Left hindlimb (tissue), 1 donor: ENCODE measurements at places on chromosomes 1 and 21.

DNA sequence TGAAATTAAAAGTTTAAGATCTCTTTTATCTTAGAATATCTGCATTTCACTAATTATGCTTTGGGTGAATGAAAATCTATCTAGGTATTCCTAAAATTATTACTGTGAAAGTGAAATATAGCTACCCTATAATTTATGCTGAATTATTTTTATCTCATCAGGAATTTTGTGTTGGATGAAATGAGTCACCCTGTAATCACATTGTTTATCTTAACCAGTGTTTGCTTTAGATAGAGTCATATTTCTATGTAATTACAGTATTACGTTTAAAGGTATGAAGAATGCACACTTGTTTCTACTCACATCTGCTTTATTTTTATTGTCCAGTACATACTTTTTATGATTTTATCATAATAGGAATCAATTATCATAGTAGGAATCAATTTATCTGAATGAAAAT, 249.2 kb downstream of the NCAM2 start:
- DNase-seq, result no peak

- DNase-seq, result no peak
These were observed 49.9 kb downstream of the ZMYM1 start for GRCh38 chr1:35129080-35129479.

GRCh38 chr1:229406798-229407197, 27.1 kb downstream of the ACTA1 start:
- no peak for DNase-seq

DNA sequence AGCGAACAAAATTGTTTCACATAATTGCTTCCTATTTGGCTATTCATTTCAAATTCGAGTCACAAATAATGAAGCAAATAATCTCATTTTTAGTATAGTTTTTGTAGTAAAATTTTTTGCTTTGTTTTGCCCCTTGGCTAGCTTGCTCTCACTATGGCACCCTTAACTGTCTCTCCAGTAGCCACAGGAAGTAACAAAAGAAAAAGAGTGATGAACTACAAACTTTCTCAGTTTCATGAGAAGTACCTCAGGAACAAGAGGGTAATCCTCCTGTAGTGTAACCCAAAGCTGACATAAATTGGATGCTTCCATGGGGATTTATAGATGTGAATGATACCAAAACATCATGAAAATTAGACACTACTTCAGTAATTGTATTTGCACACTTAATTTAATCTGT, 242.9 kb downstream of the BARHL2 start:
- DNase-seq, result no peak

- DNase-seq, result no peak
These were observed 13.5 kb upstream of the SUMO3 start for GRCh38 chr21:44831227-44831860.
